ENCODE measurements at places on chromosomes 5 and 9.
A peak's percentile ranks its signal among the peaks of the same experiment; 100 is the strongest.

DNA sequence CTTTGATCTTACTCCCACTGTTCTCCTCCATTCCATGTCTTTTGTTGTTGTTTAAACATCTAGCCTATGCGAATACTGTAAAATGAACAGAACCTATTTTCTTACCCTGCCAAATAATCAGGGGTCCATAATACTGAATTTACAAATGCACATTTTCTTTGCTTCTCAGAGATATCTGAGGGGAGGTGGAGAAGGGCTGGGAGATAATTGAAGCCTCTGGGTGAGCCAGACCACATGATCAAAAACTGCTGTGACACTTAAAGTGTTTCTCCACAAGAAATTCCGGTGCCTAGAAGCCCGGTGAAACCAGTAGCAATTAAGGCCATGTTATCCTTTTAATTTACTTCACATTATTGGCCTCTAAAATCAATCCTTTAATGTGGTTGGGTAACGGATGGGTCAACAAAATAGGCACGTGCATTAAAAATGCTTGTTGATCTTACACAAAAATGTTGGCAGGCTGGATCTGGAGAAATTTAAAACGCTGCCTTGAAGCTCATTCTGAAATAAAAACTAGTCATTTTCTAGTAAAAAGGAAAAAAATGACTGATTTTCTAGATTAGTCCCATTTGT, 10.8 kb downstream of the SEMA6A start:
- DNase-seq, result no peak

DNA sequence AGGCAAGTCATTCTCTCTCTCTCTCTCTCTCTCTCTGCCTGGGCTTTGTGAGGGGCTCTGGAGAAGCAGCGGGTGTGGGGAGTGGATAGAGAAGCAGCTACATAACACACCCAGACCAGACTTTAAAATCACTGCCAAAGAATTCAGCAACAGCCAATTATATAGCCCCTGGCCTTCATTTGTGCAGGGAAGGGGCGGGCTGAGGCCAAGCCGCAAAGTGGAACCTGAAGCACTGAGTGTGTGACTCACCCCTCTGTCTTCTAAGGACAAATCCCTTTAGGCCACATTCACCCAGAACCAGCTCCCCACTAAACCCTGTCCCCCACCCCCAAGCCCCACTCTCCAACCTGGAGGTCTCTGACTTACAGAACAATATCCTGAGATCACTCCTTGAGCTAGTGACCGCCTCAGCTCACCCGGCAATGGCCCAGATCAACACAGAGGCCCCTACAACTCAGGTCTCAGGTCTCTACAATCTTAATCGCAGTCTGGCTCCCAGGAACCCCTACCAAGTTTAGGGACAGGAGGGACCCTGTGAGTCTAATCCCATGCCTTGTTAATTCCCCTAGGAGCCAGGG, 6.0 kb downstream of the B4GALT1 start:
- peak; percentile 48 for DNase-seq

GRCh38 chr5:61327760-61328753, 4.0 kb upstream of the ZSWIM6 start:
- peak; percentile 8 for DNase-seq

DNA sequence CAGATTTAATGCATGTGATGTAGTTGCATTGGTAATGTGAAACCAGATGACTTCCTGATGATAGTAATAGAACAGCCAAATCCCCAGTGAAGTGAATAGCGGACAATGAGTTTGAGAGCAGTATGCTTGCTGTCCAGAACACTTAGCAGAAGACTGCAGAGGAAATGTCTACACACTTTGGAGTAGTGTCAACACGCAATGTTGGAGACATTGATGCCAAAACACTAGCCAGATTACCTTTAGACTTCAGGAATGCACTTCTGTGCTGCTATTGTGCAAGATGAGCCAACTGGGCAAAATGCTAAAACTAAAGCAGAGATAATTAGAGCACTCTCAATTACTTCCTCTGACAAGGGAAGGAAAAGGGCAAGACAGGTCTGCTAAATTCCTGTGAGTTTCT, 176.7 kb downstream of the PRDM9 start:
- DNase-seq, result no peak

GRCh38 chr5:61363401-61364114, 31.5 kb downstream of the ZSWIM6 start:
- DNase-seq, result no peak

- no peak for DNase-seq
Observed at GRCh38 chr9:99852617-99853016, 30.9 kb downstream of the NR4A3 start.

DNA sequence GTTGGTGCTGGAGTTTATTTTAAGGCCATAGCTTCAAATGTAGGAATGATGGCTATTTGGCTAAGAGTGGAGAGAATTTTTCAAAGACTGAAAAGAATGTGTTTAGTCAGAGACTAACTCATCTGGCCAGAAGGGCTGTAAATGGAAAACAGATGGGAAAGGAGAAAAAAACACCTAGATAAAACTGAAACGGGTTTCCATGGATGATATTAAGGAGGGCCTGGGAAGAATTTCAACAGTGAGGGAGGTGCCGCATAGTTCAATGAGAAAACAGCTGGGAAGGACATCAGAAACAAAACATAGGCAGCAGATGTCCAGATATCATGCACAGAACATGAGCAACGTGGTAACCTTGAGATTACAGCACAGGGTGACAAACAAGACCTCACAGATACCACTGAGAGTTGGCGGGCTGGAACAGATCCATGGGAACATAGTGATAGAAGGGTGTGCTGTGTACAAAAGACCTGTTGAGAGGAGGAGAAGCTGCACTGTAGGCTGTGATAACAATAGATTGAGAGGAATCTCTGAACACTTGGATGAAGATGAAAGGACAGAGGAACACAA, 31.2 kb upstream of the RAD23B start:
- no peak for DNase-seq

DNA sequence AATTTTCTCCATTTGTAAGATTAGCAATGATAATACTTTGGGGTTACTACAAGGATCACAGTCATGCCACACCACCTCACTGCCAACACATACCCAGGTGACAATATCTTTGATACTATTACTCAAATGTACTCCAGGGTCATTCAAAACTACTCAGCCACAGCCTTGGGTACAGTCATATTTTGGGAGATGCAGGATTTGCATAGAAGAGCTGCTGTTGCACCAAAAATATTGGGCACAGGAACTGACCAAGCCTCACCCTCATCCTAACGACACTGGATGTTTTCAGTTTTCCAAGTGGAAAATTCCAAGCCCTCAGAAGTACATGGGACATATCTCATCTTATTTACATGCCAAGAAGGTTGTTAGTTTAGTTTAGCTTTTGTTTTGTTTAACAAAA, 120.9 kb upstream of the C6 start:
- no peak for DNase-seq

GRCh38 chr5:154330097-154330667, 115.6 kb upstream of the SAP30L start:
- no peak for DNase-seq

GRCh38 chr9:122572456-122572855, 10.7 kb downstream of the OR1L8 start:
- DNase-seq, result no peak

DNA sequence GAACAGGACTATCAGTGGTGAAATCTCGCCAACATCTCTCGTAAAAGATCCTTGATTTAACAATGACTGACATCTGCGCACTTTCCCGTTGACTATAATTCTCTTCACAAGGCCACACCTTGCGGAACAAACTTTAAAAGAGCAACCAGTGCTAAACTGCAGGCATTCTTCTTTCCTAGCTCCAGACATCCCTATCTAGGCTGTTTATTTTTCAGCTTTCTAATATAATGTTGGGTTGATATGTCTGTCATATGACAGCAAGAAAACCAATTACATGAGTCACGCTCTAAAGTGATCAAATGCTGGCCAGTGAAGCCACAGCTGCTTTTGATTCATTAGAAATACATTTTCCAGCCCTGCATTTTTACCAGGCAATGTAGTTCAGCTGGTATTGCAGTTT, 162.5 kb downstream of the ELAVL2 start:
- DNase-seq, result no peak

DNA sequence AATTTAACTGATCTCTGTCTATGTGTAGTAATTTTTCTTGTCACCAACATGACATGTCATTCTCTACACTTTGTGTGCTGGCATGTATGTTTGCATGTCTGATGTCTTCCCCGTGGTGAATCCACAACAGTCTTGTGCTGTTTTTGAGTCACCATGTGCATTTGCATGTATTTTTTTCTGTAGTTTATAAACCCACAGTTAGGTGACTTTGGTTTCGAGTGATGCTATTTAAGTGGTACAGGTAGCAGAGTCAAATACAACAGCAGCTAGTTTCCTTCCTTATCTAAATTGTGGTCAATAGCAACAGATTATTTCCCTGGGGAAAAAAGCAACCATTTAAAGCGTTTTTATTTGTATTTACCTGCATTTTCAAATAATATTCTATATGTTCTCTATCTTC, 89.9 kb upstream of the FSD1L start:
- DNase-seq, result no peak

GRCh38 chr9:113274474-113275156, 757 bp downstream of the CDC26 start:
- DNase-seq, result peak; percentile 62

DNA sequence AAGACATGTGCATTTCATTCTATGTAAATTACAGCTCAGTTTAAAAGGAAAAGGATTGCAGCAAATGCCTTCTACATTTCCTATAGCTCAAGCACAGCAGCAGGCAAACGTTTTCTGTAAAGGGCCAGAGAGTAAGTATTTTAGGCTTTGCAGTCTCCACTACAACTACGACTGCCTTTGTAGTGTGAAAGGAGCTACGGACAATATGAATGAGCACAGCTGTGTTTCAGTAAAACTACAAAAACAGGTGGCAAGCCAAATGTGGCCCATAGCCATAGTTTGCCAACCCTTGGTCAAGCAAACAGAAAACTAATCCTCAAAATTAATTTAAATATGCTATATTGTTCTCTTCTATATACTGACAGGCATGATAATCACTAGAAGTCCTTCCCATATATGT, 7.2 kb downstream of the PTBP3 start:
- no peak for DNase-seq

GRCh38 chr9:113530022-113530635, 66.6 kb downstream of the RGS3 start:
- DNase-seq, result no peak

DNA sequence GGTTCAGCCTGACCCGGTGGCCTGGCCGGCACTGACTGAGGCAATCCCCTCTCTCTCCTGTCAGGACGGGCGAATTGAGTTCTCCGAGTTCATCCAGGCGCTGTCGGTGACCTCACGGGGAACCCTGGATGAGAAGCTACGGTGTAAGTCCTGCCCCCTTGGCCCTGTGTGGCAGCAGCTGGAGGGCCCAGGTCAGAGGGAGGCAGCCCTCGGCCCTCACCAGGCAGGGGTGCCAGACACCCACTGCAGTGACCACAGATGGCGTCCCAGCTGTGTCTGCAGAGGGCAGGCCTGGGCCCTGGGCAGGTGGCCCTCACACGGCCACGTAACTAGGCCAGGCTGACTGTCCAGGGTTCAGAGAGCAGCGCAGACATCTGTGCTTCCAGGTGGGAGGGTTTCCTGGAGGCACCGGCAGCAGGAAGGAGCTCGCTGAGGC, 45.9 kb upstream of the HMCN2 start:
- no peak for DNase-seq

DNA sequence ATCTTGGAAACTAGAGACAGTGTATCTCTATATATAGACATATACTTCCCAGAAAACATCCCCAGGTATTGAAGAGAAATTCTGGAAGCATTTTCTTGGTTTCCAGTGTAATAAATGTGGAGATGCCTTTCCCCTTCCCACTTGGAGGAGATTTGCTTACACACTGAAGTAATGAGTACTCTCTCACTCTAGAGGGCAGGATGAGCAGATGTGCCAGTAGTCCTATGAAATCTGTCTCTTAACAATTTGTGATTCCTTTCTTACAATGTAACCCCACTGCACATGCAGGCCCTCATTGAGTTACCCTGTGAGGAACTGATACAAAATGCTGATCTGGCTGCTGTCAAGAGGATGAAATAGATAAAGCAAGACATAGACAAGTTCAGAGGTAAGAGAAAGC, 567.2 kb downstream of the SLCO4C1 start:
- no peak for DNase-seq

- no peak for DNase-seq
Observed at GRCh38 chr5:83549674-83550073, 78.1 kb downstream of the VCAN start.

DNA sequence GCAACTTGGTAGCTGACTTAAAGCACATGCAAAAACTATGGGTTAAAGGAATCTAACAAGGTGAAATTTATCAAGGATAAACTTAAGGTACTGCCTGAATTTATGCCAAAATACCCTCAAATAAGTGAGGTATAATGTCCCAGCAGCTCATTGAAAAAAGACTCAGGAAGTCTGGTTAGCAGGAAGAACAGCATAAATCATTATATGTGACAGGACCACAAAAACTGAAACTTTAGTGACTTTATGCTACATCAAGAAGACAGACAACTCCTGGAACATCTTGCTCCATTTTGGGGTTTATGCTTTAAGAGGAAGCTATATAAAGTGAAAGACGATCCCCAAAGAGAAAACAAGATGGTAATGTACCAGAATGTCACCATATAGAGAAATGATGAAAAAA, 282.4 kb upstream of the ZNF462 start:
- no peak for DNase-seq

GRCh38 chr9:23746317-23746716, 79.7 kb downstream of the ELAVL2 start:
- DNase-seq, result no peak

- DNase-seq, result peak; percentile 67
Observed at GRCh38 chr5:53956196-53956595, 354.2 kb downstream of the ARL15 start.

- peak; percentile 59 for DNase-seq
Observed at GRCh38 chr5:141186897-141187512, at the start of gene PCDHB9. Gene PCDHB9 (plus strand): TSS chr5:141187161. CDS start chr5:141187319, 158 bp downstream.

GRCh38 chr5:147044572-147045273, 166.2 kb upstream of the PPP2R2B start:
- no peak for DNase-seq
